ENCODE measurements at places on chromosomes 7 and 10. TPM values are rescaled to one million over a fixed set of nuclear protein-coding genes. Genes with fewer than 3 reads are reported as not detected.

Gene PLPP4
- total RNA-seq: 0.90 TPM

Gene CYP2C19
- total RNA-seq: not detected

- DNase-seq: no peak
These were observed 8.7 kb upstream of the TTYH3 start for GRCh38 chr7:2622869-2623697.

DNA sequence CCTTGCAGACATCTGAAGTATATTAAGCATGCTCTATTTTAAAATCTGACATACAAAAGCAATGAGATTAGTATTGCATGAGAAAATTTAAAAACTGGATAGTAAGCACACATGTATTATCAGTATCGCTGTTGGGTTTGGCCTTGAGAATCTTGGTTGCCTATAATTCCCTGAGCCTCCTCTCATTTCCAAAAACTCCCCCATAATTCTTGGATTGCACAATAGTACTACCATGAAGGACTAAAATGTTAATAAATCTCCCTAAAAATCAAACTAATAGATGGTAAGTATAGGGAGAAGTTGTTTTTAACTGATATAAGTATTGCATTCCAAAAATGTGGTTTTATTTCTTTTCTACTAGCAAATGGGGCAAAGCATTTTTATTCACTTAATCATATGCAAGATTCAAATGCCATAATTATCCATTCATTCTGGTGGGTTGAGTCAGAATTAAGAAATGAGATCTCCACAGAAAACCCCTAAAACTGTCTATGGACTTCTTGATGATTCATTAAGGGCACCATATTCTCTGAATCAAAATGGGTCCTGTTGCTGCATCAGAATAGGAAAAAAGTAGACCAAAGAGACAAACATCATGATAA is 10.3 kb upstream of the VIM start:
- DNase-seq: no peak

DNA sequence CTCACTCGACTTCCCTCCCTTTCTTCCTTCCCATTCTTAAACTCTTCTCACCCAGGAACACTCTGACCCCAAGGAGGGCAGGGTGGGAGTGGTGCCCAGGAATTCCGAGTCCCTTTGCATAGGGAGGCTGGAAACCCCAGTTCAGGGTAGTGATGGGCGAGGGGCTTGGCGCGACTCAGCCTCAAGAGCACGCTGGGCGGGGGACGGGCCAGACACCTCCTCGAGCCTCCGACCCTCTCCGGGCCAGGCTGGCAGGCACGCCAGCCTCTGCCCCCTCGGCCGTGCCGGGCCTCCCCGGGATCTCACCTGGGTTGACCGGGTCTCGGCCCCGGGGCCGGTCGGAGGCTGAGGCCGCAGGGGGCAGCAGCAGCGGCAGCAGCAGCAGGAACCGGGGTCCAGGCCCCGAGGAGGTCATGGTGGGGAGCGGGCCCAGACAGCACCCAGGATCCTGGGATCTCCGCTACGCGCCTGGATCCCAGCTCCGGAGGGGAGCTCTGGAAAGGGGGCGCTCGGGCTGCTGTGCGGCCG is 457 bp downstream of the PLOD3 start:
- DNase-seq: peak; percentile 59

GRCh38 chr10:11527691-11528255 is 83.7 kb downstream of the USP6NL start:
- no peak for DNase-seq

DNA sequence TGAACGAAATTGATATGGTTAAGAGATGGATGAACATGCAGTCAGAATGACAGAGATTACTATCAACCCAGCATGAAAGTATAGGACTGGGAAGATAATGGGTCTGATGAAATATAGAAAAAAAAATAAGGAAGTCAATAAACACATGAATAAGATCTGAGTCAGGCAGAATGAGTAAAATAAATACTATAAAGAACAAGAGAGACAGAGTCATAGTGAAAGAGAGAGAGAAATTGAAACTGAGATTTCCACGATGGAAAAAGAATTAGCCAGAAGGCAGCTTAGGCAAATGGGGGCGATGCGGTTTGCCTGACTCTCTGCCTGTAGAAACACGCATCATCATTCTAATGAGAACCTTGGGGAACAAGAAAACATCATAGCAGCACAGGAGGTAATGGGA is 26.6 kb downstream of the SEMA3D start:
- DNase-seq: no peak

Gene CDHR1
- total RNA-seq: 2.7 TPM

Gene OPN1SW
- total RNA-seq: 0.46 TPM

- no peak for DNase-seq
These were observed 109.6 kb upstream of the STARD3NL start for GRCh38 chr7:38068461-38068860.

DNA sequence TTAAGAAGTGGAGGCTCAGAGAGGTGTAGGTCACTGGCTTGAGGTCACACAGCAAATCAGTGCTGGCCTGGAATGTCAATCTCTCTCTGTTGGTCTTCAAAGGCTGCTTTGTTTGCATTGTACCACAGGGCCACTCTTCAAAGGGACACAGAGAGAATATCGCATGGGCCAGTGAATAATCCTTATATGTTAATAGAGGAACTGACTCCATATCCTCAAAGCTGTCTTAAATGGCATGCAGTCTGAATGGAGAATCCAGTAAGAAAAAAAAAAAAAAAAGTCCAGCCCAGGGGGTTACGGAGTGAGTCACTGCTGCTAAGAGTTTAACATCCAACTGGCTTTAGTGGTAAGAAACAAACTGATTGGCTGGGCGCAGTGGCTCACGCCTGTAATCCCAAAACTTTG is 54.1 kb downstream of the NRAP start:
- DNase-seq: peak; percentile 68

- DNase-seq: peak; percentile 20
These were observed 128.1 kb upstream of the NANOS1 start for GRCh38 chr10:118901380-118901779.

Gene IFIT1B
- not detected for total RNA-seq

Gene SLC16A12
- not detected for total RNA-seq

Gene UNCX
- total RNA-seq: not detected

Gene SPDYE8
- not detected for total RNA-seq

Gene MBL2
- not detected for total RNA-seq

DNA sequence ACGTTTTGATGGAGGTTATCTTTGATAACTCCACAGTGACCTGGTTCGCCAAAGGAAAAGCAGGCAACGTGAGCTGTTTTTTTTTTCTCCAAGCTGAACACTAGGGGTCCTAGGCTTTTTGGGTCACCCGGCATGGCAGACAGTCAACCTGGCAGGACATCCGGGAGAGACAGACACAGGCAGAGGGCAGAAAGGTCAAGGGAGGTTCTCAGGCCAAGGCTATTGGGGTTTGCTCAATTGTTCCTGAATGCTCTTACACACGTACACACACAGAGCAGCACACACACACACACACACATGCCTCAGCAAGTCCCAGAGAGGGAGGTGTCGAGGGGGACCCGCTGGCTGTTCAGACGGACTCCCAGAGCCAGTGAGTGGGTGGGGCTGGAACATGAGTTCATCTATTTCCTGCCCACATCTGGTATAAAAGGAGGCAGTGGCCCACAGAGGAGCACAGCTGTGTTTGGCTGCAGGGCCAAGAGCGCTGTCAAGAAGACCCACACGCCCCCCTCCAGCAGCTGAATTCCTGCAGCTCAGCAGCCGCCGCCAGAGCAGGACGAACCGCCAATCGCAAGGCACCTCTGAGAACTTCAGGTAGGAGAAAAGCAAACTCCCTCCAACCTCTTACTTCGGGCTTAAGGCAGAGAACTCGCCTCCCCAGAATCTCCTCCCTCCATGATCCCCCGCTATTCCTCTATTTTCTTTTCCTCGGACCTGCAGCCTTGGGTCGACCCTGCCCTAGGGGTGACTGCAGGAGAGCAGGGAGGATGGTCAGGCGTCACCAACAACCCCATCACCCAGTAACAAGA is at the start of gene SERPINE1:
Gene SERPINE1, plus strand, starts transcription at position 454 of the 809 bp plus-strand sequence. CDS start 1,290 bp downstream, outside the sequence.
- DNase-seq: peak; percentile 75

Gene UCMA
- not detected for total RNA-seq

Gene FAM24B
- not detected for total RNA-seq

DNA sequence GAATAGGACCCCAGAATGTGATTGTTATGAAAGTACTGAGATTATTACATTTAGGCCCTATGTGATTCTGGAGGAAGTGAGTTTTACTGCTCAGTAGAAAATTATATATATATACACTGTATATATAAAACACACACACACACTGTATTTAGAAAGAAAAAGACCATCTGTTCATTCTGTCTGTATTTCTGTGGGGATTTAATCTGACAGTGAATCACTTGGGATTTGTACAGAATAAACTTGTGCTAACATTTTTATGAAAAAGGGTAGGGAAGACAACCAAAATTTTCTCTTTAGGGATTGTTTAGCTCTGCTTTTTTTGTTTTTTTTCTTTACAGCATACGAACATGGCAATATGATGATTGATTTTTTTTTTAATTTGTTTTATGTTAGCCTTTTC is 142.7 kb downstream of the EXOC4 start:
- DNase-seq: no peak

- DNase-seq: no peak
These were observed 60.6 kb downstream of the PRTFDC1 start for GRCh38 chr10:24891823-24892222.

DNA sequence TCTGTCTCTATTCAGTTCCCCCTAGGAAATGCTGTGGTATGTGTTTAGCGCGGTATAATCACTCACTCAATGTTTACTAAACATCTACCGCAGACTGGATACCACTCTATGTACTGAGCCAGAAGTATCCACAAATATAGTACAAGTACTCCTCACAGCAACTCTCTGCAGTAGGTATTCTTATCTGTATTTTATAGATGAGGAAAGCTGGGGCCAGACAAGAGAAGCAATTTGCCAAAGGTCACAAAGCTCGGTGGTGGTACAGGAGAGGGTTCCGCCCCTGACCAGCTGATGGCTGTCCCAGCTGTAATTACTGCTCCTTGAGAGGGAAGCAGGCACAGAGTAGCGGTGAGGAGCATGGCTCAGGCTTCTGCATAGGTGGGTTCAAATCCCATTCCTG is 184.1 kb downstream of the DOCK4 start:
- DNase-seq: no peak
